Activated CD8-positive, alpha-beta memory T cell treated with anti-CD3 and anti-CD28 coated beads, Interleukin-2, amount 50 U/mL, for 4 hours (primary cell): ENCODE measurements at places on chromosomes 2 and 18.

- no peak for DNase-seq
These were observed 18.9 kb downstream of the TWIST2 start for GRCh38 chr2:238866656-238867277.

GRCh38 chr2:11393711-11394236 lies 49.3 kb upstream of the ROCK2 start:
- DNase-seq: no peak

- DNase-seq: no peak
These were observed 12.6 kb downstream of the SLC20A1 start for GRCh38 chr2:112658301-112658700.

- no peak for DNase-seq
These were observed 10.1 kb downstream of the CAPG start for GRCh38 chr2:85400023-85400422.

DNA sequence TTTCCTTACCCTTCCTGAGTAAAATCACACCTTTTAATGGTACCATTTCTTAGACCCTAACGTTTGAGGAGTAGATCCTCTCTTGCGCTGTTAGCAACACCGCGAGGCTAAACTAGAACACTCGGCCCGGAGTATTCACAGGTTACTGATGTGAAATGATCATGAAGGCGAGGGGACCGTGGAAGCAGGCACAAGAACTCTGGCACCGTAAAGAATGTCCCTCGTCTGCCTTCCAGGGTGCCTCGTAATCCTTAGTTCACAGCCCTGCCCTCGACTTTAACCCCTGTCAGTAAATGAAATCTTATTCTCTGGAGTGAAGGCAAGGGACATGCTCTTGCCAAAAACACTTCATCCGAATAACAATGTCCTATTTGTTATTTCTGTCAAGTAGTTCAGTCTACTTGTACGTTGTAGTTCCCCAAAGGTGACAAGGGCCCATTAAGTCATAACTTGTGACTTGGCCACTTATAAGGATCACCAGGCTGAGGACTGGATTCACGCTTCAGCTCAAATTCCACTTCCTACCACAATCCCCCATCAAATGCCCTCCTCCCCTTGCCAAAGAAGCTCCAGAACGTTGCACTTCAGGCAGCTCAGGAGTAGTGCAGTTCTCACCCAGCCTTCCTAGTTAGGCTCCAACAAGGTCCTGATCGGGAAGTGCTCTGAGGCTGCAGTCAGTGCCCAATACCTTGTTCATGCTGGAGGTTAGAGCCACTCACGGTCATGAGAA lies 43.3 kb upstream of the ITM2C start:
- no peak for DNase-seq

- no peak for DNase-seq
These were observed 21.9 kb downstream of the INO80D start for GRCh38 chr2:206064077-206064476.

GRCh38 chr2:18339326-18339725 lies 221.1 kb downstream of the RDH14 start:
- DNase-seq: no peak

- DNase-seq: no peak
These were observed 101.1 kb downstream of the KLHL29 start for GRCh38 chr2:23485841-23486683.

- no peak for DNase-seq
These were observed 18.5 kb upstream of the EML6 start for GRCh38 chr2:54704688-54705605.

- DNase-seq: no peak
These were observed 34.7 kb downstream of the MAP4K4 start for GRCh38 chr2:101732199-101732598.

DNA sequence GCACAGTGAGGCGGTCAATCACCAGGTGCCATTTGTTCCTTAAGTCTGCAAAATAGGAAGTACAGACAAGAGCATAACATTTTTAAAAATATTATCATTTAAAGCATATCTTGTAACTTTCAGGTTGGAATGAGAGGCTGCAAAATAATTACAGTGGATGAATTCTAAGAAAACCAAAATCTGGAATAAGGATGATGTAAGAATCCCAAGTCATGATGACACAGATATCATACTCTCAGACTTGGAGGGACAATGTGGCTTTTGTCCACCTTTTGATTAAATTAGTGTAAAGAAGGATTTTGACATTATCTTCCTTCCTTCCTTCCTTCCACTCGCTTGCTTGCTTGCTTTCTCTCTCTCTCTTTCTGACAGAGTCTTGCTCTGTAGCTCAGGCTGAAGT lies 244.4 kb downstream of the NAPG start:
- DNase-seq: no peak

- no peak for DNase-seq
These were observed 58.6 kb upstream of the OTOF start for GRCh38 chr2:26536371-26537068.

DNA sequence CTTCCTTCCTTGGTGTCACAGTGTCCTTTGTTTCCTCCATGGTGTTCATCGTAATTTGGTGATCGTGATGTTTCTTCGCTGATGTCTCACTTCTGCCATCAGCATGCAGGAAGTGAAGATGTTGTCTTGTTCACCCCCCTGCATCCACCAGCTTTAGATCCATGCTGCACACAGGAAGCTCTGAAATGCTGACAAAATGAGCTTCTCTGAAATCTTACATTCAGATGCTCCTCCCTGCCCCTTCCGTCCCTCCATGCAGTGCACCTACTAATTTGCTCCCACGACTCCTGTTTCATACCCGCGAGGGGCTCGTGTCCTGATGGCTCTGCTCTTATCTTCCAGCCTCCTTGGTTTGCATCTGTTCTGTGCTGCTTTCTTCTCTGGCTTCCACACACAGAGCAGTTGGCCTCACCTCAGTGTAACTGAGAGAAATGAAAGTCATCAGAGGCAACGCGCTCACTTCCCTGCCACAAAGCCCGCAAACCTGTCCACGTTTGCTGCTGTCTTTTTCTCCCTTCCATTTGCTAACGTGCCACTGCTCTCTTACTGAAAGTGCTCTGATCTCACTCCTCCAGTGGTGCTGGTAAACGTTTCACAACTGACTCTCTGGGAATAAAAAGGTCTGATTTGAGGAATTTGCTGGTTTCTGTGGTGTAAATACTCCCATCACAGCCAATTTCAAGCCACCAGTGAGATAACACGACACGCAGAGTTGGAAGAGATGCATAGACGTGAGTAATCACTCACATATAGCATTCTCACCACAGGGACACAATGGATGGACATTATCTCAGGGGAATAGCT lies 41.0 kb upstream of the MGAT4A start:
- DNase-seq: peak; percentile 48

DNA sequence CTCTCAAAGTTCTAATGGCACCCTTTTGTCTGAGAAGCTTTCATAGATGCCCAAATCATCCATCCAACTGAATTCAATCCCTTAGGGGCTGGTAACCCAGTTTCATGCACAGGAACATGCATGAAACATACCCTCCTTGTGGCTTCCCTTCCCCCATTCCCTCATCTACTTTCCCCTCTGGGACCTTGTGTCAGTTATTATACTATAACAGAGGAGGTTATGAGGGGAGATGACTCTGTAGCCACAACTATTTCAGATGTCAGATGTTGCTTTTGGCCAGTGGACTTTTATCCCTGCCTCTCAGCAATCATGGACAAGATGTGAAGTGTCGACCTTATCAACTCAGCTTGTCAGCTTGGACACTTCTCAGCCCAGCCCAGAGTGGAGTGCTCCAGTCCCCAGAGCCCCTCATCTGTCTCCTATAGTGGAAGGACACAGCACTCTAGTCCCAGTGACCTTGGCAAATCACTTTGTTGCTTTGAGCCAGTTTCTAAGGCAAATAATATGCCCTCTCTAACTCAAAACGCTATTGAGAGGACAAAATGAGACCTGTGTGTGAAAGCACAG lies 8.4 kb downstream of the DHRS9 start:
- DNase-seq: no peak

- no peak for DNase-seq
These were observed 38.2 kb downstream of the GPD2 start for GRCh38 chr2:156474401-156474800.

- DNase-seq: no peak
These were observed 604.9 kb upstream of the CDH2 start for GRCh38 chr18:28781616-28782362.

DNA sequence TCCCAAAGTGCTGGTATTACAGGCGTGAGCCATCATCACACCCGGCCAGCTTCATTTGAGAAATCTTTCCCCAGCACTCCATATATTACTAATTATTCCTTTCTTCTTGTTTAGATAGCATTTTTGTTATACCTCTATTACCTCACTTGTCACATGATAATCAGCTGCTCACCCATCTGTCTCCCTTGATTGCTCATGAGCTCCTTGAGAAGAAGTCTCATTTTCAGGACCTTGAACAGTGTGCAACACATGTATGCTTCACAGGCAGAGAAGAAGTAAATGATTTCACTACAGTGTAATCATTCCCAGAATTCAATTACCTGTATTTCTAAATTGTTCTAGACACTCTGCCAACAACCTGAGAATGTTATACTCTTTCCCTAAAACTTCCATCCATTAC lies 6.2 kb downstream of the PAIP2B start:
- DNase-seq: no peak

DNA sequence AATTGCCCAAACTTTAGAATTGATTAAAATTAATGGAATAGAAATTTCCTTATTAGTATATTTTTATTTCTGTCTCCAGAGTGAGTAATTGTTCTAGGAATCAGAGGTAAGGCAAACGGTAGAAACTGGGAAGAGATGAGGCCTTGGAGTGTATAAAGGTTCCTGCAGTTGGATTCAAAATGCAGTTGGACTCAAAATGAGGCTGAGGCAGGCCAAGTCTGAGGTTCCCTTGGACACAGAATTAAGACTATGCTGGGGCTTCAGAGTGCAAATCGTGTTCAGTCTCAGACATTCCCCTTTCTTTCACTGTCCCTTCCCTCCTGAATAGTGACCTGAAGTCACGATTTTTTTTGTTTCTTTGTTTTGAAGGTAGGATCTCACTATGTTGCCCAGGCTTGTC lies 746.9 kb upstream of the NRXN1 start:
- DNase-seq: no peak

- no peak for DNase-seq
These were observed 171.1 kb upstream of the RBMS1 start for GRCh38 chr2:160664603-160665140.

- no peak for DNase-seq
These were observed 194.4 kb downstream of the SLC8A1 start for GRCh38 chr2:40257340-40258134.

DNA sequence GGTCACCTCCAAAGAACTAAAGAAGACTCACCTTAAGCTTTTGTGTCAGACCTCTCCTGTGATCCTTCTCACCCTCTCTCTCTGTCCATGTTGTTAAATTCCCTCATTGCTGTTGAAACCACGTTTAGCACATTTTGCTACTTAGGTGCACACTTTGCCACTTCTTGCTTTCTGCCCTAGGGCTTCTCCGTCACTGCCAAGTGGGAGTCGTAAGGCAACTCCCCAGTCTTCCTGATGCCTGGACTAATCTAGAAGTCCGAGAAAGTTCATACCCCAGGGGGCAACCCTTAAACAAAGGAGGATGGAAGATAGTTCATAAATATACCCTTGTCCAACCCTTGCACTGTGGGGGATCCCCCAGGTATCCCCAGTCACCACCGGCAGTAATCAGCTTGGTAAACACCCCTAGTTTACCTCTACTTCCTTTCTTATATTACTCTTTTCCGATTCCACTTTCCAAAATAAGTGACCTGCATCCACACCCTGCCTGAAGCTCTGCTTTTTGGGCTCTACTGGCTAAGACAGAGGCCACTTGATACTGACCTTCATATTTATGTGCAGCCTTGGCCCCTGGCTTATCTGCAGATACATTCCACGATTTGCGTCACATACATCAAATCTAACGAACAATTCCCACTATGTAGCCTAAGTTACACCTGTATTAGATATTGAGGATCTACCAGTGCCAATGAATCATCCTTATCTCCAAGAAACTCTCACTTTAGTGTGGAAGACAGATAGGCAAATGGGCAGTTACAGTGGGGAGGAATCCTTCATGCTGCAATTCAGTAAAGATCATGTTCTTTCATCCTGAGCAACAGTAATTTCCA lies 776.2 kb downstream of the RNF144A start:
- DNase-seq: no peak

DNA sequence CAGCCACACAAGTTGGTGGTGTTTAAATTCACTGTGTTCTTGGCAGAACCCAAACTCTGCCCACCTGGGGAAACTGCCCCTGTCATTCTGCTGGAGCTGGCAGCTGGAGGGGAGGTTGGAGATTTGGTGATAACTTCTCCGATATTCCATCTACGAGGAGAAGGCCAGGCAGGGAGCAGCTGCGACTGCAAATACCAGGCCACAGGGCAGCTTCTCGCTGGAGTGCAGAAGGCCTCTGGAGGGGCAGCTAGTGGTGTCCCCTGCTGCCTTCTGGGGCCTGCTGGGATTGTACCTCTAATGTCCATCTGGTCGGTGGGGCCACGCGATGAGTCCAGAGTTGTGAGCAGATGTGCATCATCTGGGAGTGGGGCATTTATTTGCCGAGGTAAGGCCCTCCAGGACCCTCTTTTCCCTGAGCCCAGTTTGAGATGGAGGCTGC lies 98.9 kb downstream of the ACKR3 start:
- no peak for DNase-seq

GRCh38 chr2:239143858-239144712 lies 256.7 kb downstream of the HDAC4 start:
- peak; percentile 28 for DNase-seq

DNA sequence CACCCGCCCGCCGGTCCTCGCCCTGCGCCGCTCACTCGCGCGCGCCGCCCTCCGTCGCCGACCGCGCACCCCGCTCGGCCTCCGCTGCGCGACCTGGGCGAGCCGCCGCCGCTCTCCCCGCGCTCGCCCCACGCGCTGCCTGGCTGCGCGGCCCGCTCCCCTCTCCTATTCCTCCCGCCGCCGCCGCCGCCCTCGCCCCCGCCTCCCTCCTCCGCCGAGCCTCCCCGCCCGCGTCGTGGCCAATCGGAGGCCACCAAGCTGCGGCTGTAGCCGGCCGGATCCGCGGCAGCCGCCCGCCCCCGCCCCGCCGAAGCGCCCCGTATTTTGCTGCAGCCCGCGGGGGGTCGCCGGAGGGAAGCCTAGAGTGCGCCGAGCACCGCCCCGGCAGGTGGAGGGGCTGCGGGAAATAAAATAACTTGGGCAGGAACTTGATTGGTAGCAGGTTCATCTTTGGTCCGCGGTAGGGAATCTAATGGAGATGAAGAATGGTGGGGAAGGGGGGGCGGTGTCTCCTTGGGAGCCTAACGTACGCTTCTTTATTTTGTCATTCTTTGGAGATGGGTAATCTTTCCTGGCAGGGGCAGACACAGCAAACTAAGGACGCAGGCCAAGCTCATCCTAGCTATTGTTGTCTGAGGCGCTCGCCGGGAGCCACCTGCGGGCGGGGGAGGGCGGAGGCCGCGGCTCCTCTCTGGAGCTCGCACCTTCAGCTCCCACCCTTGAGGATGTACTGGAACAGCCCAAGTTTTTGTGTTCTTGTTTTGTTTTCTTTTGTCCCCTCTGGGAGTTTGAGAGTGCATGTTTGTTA lies 1.1 kb upstream of the CDH2 start:
- no peak for DNase-seq

- DNase-seq: no peak
These were observed 126.6 kb downstream of the VAPA start for GRCh38 chr18:10040287-10041011.

DNA sequence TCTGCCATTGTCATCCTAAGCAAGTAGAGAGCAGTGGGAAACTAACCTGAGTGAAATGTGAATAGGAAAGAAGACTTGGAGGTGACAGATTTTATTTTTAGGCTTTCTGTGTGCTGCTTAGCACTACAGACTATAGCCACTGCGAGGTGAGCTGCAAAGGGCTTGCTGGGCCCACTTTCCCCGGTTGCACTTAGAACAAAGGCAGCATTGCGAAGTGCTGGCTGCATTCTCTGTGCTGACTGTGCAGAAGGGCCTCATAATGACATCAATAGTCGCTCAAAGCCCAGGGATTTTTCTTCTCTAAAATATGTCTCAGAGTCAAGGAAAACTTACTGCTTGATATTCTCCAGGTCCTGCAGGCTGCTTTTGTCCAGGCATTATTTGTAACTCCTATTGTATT lies 592.1 kb downstream of the TDRD15 start:
- no peak for DNase-seq
